ENCODE measurements at places on chromosomes 12 and 14.

DNA sequence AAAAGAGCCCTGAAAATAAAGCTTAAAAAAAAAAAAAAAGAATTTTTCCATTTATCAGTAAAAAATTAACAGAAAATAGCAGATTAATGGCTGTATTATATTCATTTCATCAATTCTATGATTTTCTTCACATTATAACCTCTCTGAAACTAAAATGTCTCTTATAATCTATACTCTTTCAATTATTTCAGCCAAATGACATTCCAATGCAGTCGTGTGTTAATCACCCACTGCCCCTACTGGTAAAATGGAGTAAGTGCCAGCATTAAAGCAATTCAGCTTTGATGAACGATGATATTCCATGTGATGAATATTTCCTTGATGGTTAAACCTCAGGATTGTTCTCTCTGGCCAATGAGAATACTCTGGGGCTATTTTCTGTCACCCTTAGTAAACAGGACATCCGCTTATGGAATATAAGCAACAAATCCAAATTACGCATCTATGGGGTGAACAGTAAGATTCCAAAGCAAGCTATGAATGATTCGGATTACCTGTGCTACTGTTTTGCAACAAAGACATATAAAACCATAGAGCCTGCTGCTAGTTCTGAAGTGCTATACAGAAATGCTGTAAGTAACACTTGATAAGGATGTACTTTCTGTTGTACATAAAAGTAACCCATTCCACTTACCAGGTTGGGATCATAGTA, 20.3 kb upstream of the SYCP3 start:
- DNase-seq: no peak

DNA sequence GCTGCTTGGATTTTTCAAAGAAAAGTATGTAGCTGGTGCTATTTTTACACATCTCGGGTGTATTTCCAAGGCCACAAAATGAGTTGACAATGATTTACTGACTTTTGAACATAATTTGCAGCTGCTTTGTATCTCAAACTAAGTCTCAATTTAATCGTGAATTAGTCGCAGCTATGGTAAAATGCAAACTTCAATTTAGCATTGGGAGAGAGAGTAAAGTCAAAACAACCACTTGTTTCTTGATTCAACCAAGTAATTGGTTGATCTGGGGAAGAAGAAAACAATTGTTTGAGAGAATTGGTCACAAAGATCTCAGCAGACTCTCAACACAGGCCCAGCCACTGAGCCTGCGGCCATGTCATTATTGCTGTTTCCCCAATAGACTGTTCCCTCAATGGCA, 75.0 kb upstream of the DYRK2 start:
- DNase-seq: no peak

DNA sequence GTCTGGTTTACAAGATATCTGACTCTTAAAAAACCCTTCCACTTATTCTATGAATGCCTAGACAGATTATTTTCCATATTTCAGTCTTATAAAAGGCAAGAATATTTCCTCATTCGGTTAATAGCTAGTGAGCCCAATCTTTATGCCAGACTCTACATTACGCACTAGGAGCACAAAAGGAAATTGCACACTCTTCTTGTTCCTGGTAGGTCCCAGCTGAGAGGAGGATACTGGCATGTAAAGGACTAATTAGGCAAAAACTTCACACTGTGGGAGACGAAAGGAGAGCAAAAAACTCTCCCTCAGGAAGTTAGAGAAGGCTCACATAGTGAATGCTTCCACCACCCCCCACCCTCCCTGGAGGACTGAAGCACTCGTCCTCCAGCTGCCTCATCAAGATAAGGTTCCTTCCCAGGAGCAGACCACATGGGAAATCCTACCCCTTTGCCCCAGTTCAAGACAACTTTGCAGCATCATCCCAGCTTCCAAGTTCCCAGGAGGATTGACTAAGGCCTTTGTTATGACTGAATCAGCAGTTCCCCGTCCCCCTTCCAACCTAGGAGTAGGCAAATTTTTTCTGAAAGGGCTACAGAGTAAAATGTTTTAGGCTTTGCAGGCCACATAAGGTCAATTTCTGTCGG, 14.5 kb downstream of the CAPZA3 start:
- DNase-seq: no peak

GRCh38 chr12:75722714-75723200, 211.3 kb upstream of the KRR1 start:
- DNase-seq: peak; percentile 36

- peak; percentile 33 for DNase-seq
Observed at GRCh38 chr14:60242429-60242828, 6.6 kb upstream of the PPM1A start.

DNA sequence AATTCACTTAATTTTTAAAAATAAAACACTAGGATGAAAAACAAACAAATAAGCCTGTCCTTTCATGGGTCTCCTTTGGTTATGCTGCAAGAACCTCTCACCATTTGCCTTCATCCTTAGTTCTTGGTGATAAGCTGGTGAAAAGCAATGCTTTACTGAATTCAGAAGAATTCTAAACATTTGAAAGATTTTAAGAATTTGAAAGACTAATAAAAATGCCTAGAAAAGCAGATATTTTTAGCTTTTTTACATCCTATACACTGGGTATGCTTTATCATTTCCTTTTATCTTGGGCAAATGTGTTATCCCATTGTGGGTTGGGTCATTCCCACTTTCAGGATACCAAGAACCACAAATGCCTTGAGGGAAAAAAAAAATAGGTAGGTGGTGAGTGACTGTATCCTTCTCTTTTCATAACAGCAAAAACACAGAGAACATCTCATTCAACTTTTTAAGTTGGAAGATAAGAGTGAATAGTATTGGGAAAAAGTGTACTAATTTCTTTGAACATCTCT, 197.1 kb upstream of the ABCD2 start:
- no peak for DNase-seq

GRCh38 chr14:37019488-37019887, 152.9 kb downstream of the SLC25A21 start:
- DNase-seq: peak; percentile 32

DNA sequence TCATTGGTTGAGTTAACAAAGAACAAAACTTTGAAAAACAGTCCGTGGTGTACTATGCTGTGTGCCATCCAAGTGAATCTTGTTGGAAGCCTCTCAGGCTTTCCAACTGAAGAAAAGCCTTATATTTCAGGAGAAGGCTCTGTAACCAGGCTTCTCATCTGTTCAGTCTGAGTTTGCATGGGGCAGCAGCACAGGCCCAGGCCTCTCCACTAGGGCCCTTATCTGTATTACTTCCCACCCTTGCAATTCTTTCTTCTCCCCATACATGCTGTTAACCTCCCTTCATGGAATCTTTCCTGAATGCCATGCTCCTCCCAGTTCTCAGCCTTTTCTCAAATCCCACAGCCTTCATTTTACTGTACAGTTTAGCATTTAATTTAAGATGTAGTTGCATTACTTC, 28.3 kb downstream of the FRMD6 start:
- no peak for DNase-seq

- no peak for DNase-seq
Observed at GRCh38 chr12:106128585-106129328, 10.0 kb downstream of the NUAK1 start.

- DNase-seq: no peak
Observed at GRCh38 chr12:127005406-127005805, 1261.6 kb upstream of the TMEM132C start.

DNA sequence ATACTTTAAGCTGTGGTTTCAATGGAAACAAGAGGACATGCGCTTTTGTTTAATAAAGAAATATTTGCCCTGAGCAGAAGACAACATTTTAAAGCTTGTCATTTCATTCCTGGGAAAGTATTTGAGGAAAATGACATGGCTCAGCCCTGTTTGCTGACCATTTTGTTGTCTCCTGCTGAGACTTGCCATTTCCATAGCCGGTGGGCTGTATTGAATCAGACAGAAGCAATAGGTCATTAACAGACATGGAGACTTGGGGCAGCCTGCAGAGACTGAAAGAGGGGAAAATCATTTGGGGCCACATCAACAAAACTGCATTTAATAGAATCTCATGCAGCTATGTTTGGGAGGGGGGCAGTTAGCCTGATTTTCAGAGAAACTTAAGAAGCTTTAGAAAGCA, 443.0 kb downstream of the NPAS3 start:
- no peak for DNase-seq

- DNase-seq: no peak
Observed at GRCh38 chr14:22314183-22314820, 274.7 kb downstream of the DAD1 start.

GRCh38 chr12:103881261-103881660, 40.2 kb upstream of the NT5DC3 start:
- no peak for DNase-seq

GRCh38 chr12:115570069-115570777, 707.3 kb downstream of the MED13L start:
- no peak for DNase-seq

DNA sequence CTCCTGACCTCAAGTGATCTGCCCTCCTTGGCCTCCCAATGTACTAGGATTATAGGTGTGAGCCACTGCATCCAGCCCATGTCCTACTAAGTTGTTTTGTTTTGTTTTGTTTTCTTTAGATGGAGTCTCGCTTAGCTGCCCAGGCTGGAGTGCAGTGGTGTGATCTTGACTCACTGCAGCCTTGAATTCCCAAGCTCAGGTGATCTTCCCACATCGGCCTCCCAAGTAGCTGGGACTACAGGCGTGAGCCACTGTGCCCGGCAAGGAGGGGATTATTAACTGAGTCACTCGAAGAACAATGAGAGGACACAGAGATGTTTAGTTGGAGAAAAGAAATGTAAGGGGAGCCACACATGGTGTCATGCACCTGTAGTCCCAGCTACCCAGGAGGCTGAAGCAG, 18.0 kb upstream of the ERBB3 start:
- no peak for DNase-seq

- DNase-seq: no peak
Observed at GRCh38 chr14:92463141-92463540, 50.4 kb upstream of the RIN3 start.

DNA sequence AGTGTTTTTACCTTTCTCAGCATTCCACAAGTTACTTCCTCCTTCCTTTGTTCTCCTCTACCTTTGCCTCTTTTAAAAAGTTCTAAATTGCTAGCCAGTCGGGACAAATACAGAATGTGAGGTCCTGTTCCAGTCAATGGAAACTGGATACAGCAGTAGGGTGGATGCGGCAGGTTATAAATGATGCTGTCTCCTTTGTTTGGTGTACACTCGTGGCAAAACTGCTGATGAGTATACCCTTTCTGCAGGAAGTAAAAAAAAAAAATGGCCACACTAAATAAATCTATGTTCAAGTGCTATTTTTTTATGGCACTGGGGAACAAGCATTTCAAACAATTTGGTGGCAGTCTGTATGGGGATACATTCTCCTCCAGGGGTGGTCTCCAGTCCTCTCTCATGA, 27.5 kb downstream of the KLRK1 start:
- no peak for DNase-seq

DNA sequence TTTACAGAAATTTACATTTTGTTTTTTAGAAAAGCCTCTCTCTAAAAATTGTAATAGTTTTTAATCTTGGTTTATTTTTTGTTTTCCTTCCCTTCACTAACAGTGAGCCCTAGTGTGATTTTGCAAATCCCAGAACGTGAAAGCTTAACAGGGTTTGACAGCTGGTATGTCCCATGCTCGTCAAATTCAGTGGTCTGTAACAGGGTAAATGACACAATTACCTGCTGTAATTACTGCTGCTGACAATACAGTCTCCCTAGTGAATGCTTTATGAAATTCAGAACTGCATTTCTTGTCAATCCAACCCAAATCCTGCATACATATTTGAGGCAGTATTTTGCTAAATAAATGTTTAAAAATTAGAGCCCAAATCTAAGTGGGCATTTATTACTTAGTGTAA, 249.2 kb downstream of the NELL2 start:
- no peak for DNase-seq

DNA sequence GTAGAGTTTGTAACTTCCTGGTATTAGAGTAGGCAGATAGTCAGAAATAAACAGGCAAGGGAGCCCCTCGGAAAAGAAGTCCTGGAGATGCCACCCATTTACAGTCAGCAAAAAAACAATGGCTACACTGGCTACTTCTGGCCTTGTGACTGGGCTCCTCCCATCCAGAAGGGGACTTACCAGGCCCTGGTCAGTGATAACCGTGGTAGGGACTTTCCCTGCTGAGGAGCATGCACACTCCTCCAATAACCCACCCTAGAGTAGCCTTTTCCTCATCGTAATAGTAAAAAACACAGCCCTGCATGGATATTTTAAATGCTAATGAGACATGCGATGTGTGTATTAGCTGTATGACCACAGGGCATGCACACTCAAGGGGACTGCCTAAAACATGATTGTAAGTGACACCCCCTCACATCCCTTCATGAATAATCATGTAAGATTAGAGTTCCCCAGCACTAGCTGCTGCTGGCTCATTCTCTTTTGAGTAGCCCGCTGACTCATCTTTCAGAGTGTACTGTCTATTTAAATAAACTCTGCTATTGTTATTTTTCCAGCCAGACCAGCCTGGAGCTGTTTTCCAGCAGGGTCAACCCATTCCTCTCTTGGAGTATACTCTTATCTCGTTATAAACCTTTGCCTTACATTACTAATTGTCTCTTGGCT, 413.8 kb upstream of the TMTC1 start:
- DNase-seq: no peak

DNA sequence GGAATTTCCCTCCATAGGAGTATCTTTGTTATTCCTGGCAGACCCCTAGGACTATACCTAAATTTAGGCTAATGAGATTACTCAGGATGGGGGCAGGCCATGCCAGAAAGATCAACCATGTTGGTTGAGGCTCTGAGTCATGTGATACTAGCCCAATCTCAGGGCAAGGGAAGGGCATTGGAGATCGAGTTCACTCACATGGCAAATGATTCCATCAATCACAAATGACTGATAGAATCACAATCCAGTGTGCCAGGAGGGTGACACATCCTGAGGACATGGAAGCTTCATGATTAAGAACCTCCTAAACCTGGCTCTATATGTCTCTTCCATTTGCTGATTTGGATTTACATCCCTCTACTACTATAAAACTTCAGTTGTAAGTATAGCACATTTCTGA, 182.3 kb downstream of the NTF3 start:
- DNase-seq: no peak

DNA sequence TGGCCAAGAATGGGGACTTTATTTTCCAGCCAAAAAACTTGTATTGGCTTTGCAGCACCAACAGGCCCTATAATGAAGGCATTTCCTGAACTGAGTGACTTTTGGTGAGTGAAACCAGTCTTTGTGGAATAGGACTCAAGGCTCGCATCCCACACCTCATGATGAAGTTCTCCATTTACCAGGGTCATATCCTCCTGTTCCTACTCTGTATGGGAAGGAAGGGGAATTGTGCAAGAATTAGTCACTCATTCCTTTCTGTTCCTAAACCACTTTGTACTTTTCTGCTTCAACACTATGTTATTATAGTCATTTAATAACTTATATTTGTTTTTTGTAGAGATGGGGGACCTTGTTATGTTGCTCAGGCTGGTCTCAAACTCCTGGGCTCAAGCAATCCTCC, 2.3 kb upstream of the SPATS2 start:
- no peak for DNase-seq

DNA sequence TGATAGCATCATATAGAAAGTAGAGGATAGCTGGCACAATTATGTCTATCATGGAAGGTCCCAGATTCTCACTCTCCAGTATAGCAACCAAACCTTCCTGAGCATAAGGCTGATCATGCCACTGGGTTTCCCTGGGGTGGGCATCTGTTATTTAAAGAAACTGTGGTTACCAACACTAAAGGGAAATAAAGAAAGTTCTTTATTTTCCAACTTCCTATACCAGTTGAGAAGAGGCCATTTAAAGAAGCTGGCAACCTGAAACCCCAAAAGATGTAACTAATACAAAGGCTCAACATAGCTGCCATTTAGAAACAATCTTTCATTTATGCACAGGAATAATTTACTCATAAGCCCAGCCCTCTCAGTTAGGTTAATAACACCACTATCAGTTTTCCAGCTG, 3.1 kb downstream of the BCAT1 start:
- no peak for DNase-seq

- DNase-seq: no peak
Observed at GRCh38 chr12:459430-460258, at the start of gene B4GALNT3. Gene B4GALNT3 (plus strand): TSS chr12:459939. CDS start chr12:460377, 438 bp downstream.
